ENCODE measurements at places on chromosomes 4 and X.

GRCh38 chrX:87732133-87732532 is 214.5 kb downstream of the KLHL4 start:
- DNase-seq: no peak

GRCh38 chrX:20414066-20414465 is 147.4 kb upstream of the RPS6KA3 start:
- DNase-seq: no peak

DNA sequence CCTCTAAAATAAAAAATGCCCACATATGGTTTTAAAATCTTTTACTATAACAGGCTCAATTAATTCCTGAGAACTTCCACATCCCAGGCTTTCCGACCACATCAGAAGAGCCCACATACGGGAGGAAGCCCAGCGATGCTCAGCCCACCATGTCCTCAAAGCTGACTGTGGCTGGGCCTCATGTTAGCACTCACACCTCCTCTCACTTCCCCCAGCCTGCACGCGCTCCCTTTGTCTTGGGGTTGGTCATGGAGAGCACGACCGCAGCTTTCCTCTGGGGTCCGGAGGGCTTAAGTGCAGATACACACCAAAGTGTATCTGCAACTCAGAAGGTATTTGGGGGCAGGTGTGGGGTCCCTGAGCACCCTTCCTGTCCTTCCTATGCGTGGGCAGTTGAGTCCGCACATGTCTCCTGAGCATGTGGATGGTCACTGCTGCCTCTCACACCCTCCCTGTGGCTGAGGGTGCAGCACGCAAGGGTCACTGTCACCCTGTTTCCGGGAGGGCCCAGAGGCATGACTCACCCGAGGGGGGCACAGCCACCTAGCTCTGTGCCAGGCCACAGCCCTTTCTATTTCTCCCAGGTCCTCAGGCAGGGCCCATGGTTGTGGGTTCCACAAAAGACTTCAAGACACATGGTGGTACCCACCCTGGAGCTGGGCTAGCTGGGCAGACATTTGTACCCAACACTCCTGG is 21.2 kb downstream of the WDR1 start:
- DNase-seq: no peak

- no peak for DNase-seq
Measured at GRCh38 chr4:36230534-36230933, 13.8 kb downstream of the ARAP2 start.

- DNase-seq: no peak
Measured at GRCh38 chr4:159594576-159594975, 491.7 kb downstream of the RAPGEF2 start.
